ENCODE measurements at places on chromosomes 5 and 9.

- no peak for DNase-seq
These were observed at the start of gene PCDHGA8 for GRCh38 chr5:141392429-141393198. TSS of gene PCDHGA8 (plus strand) at chr5:141392633. CDS start at chr5:141392814, 181 bp downstream.

GRCh38 chr5:59326596-59326995 lies 566.9 kb downstream of the PDE4D start:
- DNase-seq, result no peak

- no peak for DNase-seq
These were observed 53.4 kb upstream of the CACNA1B start for GRCh38 chr9:137823986-137824771.

GRCh38 chr5:95928724-95929253 lies 32.9 kb downstream of the ELL2 start:
- DNase-seq, result no peak

DNA sequence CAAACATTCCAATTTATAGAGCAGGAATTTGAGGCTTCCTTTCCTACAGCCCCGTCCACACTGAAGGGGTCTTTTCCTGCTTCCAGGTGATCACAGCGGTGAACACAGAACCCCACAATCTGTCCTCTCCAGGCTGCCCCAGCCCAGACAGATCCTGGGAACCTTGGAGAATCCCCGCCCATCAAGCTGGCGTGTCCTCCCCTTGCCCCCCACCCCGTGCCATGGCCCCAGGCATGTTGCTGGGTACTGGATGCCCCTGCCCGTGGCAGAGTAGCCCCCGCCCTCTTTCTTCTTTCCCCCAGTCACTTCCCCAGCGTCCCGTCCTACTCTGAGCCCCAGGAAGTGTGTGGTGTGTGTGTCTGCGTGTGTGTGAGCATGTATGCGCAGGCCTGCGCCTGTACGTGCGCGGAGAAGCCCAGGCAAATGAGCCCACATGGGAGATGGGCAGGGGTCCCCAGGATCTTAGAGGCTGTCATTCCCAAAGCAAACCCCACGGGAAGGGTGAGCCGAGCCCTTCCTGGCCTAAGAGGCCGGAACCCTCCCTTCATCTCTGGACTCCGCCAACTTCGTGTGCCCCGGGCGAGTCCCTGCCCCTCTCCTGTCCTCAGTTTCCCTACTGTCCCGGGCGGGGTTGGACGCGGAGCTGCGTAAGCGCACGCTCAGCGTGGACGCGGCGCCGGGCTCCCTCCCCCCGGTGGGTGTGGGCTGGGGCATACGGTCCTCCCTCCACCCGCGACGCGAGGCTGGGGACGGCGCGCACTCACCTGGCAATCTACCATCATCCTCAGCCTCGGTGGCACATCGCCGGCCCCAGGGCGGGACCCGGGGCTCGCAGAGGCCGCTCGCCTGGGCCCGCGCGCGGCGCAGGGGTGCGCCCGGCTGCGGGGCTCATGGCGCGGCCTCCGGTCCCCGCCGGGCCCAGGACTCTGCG lies 15.2 kb downstream of the GBGT1 start:
- DNase-seq, result no peak

DNA sequence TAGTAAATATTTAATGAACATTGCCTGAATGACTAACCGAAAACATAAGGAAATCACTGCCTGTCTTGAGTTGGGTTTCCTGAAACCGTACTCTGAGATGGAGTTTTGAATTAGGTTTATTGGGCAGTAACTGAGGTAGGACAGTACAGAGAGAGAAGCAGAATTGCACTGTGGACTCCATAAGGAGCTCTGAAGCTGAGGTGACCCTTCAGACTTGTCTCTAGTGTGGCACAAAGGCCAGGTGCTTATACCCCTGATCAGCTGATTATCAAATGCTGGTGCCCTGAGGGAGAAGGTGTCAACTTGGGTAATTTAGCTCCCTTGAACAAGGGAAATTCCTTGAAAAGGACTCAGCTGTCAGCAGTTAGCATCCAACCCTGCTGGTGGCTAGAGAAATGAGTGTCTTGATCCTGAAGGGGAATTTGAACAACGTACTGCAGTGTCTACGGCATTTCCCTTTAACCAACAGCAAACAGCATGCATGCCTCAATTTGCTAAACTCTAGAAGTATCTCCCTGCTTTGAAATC lies 135.0 kb upstream of the SMARCA2 start:
- DNase-seq, result no peak

DNA sequence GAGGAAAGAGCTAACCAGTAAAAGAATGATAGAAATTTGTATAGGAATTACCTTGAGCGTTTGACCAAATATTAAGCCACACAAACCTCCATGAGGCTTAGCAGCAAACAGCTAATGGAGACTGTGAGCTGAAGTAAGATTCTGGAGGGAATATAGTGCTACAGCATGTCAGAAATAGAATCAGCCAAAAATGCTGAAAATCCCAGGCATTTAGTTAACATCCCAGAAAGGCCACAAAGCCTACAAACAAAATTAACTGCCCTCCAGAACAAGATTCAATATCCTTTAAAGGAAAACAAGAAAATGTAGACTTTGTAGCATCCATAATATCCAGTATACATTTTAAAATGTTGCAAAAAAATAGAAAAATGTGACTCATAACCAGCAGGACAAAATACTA lies 257.8 kb upstream of the TUSC1 start:
- no peak for DNase-seq

DNA sequence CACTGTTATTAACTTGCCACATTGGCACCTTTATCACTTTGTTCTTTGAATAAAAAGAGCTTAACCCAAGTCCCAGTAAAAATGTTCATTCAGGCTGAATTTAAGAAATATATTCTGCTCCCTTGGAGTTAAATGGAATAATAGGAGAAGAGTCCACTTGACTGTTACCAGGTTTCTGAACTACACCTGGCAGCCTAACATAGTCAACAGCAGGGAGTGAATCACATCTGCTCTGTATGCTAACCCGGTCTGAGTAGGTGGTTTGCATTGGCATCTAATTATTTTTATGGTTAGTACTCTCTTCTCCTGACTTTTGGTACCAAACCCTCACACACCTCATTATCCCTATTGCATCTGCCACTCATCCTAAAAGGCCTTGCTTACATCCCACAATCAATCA lies 86.7 kb downstream of the STK32A start:
- DNase-seq, result no peak

DNA sequence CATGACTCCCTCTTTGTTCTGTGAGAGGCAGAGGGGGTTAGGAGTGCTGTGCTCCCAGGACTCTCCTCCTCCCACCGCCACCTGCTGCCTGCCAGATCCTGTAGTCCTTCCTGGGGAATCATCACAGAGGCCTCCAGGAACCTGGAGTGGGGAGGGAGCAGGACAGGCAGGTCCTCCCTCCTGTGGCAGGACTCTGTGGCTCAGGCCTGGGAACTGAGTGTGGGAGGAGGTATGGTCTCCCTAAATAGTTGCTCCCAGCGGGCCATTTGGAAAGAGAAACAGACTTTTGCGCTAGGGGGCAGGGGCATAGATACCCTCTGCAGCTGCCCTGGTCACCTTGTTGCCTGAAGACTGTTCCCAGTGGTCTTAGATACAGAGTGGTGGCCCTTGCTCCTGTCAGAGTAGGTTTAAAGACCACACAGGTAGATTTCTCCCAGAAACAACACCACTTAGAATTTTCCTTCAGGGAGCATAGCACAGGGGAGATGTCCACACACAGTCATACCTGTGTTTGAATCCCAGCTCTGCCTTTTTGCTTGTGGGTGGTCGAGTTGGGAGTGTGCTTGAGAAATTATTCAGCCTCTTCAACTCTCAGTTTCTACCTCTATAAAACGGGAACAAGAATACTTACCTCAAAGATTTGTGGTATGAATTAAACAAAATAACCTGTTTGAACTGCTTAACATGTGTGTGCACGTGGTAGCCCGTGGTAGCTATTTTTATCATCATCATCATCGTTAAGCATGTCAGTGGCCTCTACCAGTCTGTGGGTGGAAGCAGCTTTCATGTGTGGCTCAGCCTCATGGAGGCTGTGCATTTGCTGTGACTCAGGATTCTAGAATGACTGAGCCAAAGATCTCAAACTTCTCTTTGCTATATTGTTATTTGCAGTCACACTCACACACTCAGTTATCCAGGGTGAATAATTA lies 55.8 kb downstream of the SLC22A5 start:
- no peak for DNase-seq

GRCh38 chr5:164498438-164498837 lies 993.0 kb downstream of the MAT2B start:
- DNase-seq, result no peak

DNA sequence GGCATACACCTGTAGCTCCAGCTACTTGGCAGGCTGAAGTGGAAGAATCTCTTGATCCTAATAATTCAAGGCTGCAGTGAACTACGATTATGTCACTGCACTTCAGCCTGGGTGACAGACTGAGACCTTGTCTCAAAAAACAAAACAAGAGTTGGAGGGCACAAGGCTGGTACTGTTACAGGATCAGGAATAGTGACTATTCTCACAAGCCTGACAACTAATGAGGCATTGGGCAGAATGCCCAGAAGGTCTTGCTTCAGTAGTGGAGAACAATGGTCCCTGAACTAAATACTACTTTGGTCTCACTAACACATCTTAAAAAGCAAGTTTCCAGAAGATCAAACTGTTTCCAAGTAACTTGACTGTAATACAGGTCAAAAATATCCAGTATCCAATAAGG lies 182.9 kb upstream of the RFX3 start:
- DNase-seq, result no peak

- DNase-seq, result no peak
These were observed 43.4 kb upstream of the COL5A1 start for GRCh38 chr9:134597957-134598883.

DNA sequence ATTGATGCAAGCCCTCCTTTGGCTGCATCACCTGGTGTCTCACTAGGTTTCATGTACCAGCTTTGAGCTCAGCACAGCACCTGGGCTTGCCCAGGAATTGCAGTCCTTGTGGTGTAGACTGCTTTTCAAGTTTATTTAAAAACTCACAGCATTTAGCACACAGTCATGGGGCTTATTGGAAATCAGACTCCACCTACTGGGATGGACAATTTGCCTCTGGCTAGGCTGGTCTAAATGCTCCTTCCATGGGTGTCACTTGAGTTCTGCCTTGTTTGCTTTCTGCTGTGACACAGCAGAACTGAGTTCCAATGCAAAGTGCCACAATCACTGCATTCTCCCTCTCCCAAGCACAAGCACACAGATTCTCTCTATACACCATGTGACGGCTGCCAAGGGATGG lies 453.3 kb downstream of the GABRG2 start:
- no peak for DNase-seq

GRCh38 chr9:136786451-136786850 lies 4.7 kb upstream of the TMEM141 start:
- no peak for DNase-seq

Data from stimulated activated CD8-positive, alpha-beta memory T cell treated with anti-CD3 and anti-CD28 coated beads, Interleukin-7, amount 100 ng/mL, for 1 hour (primary cell).